ENCODE measurements at places on chromosomes 3 and 15.

DNA sequence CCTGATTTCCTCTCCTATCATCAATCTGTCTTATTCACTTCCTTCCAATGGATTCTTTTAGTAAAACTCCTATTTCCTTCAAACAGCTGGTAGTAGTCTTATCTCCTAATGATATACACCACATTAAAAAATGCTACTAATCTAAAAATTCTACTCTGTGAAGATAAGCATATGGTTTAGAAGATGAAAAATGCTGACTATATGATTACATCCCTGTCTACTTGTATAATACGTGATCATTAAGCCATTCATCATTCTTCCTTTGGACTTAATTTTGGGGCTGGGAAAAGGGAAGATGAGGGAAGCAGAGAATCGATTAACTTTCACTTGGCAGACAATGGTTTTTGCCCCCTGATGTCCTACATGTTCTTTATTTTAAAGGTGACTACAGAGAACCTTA lies 453.1 kb downstream of the NSUN3 start:
- no peak for DNase-seq

- DNase-seq, result no peak
These were observed 108.5 kb downstream of the SAMMSON start for GRCh38 chr3:70108072-70108471.

- DNase-seq, result no peak
These were observed 38.5 kb upstream of the POLR2M start for GRCh38 chr15:57668016-57668415.

- DNase-seq, result no peak
These were observed 87.2 kb downstream of the B3GALNT1 start for GRCh38 chr3:161017971-161018370.

- DNase-seq, result no peak
These were observed 1.0 kb upstream of the MELTF start for GRCh38 chr3:197030379-197031314.

DNA sequence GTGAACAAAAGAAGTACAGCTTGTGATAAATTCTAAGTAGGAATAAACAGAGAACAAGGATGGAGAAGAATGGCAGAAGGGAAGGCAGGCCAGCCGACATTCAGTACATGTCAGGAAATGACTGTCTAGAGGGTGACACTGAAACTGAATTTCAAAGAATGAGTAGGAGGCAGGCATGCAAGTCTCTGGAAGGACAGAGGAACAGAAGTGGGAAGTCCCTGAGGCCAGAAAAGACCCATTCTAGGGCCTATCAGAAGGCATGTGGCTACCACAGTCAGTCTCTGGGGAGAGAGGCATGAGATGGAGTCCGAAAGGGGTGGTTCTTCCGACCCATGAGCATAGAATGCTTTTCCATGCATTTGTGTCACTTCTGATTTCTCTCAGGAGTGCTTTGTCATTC lies 243.5 kb upstream of the UBE2E2 start:
- DNase-seq, result no peak

GRCh38 chr15:78192826-78193594 lies 41.4 kb downstream of the ACSBG1 start:
- DNase-seq, result no peak

- no peak for DNase-seq
These were observed 10.8 kb upstream of the GRIP2 start for GRCh38 chr3:14550651-14551611.

GRCh38 chr3:72903004-72903403 lies 15.2 kb downstream of the GXYLT2 start:
- no peak for DNase-seq

DNA sequence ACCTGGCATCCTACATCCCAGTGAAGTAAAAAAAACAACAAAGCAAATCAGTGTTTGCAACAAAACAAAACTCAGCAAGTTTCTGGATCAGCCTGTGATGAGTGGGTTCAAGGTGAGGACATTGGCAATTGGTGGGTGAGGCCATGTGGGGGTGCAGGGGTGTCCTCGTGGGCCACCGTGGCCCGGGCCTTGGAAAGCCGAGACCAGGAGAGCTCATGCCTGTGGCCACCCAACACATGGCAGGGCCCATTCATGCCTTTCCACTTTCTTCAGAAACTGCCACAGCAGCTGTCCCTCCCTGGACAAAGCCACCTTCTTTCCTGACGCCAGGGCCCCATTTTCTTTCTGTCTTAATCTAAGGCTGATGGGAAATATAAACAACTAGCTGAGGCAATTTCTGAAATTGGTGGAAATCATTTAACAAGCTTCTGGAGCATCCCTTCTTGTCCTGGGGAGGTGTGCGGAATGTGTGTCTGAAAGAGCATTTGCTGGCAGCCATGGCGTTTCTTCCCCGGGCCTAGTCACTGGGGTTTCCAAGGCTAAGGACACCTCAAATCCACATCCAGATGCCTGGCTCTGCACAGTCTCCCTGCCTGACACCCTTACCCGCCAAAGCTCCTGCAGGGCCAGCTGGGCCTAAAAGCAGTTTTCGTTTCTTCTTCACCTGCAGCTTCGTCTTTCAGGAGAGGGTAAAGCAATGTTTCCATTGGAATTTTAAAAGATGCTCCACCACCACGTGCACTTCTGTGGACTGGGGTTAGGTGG lies 34.1 kb upstream of the SFMBT1 start:
- DNase-seq, result no peak

- DNase-seq, result no peak
These were observed 63.5 kb downstream of the MESD start for GRCh38 chr15:80926126-80926525.

DNA sequence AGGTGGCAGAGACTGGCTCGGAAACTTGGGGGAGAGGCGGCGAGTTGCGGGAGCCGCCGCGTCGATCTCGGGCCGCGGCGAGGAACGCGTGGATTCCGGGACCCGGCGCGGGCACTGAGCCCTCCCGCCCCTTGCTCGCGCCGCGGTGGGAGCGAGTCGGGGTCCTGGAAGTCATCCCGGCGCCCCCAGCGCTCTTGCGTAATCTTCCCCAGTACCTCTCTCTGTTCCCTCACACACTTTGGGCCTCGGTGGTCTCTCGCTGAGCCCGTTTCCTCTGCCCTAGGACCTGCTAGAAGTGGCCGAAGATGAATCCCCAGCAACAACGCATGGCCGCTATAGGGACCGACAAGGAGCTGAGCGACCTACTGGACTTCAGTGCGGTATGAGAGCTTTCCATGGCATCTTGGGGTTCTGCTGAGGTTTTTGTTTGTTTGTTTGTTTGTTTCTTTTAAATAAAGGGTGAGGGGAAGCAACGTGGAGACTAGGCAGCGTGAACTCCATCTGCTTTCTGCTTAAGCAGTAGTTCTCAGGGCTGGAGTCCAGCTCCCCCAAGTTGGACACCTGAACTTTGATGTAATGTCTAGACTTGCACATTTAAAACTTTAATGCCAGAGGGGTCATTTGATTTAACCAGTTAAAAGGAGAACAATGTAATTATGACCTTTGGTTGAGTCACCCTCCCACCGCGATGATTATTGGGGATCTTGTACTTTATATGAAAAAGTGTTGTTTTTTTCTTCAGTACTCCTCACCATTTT lies 1.3 kb downstream of the TCF12 start:
- peak; percentile 3 for DNase-seq

DNA sequence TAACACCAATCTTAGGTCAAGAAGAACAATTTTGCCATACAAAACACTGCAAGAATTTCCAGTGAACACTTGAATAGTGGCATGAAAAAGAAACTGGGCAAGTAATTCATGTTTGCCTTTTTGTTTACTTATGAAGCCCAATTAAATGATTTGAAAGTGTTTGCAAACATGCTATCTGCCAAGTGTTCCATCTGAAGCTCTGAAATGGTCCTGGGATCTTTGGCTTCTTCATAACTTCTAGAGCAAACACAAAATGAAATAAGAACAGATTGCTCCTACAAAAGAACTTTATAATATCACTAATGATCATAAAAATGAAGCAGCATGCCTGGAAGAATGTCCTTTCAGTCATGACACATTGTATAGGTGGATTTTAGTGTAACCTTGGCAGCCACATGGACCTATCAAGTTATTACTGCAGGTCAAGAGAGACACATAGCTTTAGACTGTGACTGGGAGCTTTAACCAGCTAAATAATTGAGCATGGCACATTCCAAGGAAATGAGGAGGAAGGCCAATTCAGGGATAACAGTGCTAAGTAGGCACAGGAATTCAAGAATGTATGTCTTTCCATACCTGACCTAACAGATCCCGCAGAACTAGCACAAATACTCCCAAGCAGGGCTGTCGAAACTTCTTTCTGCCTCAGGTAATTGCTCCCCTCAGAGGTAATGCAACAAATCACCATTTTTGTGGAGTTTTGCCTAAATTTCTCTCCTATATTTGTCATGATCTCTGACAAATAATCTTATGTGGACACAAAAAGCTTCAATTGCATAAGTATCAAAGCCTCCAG lies 144.6 kb downstream of the DUT start:
- no peak for DNase-seq

- no peak for DNase-seq
These were observed 9.7 kb downstream of the APH1B start for GRCh38 chr15:63287109-63287508.

GRCh38 chr3:194282436-194283122 lies 68.5 kb downstream of the CPN2 start:
- no peak for DNase-seq

GRCh38 chr3:129238945-129239705 lies 10.3 kb upstream of the COPG1 start:
- DNase-seq, result no peak

DNA sequence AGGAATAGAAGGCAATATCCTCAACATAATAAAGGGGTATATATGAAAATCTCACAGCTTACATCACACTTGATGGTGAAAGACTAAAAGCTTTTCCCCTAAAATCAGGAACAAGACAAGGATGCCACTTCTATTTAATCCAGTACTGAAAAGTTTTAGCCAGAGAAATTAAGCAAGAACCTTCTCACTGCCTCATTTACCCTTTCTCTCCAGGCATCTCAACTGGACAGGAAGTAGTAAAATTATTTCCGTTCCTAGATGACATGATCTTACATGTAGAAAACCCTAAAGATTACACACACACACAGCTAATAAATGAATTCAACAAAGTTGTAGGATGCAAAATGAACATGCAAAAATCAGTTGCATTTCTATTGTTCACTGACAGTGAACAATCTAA lies 11.2 kb downstream of the SCAP start:
- DNase-seq, result no peak

DNA sequence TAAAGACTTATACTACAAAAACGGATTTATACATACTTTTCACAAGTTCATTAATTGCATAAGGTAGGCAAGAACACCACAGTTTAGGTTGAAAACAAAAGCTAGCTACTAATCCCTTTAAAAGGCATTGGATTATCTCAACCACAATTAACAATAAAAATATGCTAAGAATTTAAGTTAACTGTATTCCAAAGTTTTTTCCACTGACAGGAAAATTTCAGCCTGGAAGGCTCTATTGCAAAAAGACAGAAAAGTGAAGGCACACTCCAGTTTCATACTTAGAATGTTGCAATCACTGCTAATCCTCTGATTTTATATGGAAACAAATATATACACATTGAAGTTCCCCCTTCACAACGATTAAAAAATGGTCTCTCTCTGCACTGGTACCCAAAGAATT lies 71.5 kb downstream of the TJP1 start:
- DNase-seq, result no peak

DNA sequence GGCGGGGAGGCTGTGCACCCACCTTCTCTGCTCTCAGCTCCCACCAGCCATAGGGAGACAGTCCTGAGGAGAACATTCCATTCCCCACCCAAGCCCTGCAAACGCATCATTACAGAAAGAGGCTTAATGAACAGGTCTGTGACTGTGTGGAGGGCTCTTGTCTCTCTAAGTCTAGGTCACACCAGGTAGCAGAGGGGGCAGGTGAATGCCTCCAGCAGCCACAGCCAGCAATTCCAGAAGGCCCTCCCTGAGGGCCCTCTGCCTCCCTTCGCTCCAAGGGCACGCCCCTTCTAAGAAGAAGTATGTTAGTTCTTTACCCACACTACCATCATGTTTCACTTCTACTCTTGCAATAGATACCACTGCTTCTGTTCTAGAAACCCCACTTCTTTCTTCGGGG lies 217.5 kb upstream of the BHLHE40 start:
- DNase-seq, result no peak

DNA sequence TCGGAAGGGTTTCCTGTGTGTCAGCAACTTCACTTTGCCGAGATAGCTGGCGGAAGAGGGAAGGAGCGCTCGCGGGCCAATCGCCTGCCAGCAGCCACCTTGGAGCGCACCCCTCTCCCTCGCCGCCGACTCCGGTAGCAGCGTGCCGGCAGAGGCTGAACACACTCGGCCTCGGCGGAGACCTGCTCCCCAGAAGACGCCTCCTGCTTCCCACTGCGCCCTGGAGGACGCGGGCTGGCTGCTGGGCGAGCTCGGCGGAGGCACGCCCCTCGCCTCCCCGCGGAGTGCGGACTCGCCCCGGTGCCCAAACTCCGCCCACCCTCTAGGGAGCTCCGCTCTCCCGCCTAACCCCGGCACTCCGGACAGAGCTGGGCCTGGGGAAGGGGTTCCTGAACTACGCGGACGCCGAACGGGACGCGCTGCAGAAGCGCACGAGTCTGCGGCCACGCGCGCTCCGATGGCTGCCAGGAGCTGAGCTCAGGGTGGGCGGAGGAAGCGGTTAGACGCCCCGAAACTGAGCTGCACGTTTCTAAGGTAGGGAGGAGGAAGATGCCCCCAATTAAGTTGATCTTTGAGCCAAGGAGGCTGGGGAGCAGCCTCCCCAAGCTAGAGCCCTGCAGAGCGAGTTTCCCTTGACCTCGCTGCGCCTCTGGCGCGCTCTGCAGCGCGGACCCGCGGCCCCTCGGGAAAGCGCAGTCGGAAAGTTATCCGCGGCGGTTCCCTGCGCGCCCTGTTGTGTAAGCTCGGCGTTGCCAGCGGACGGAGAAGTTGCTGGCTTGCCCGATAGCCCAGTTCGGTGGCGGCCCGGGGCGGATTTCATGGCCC lies at the start of gene P2RY1:
P2RY1 (plus strand) TSS at position 356 of the 825 bp plus-strand sequence. CDS start 652 bp downstream, outside the sequence.
- peak; percentile 6 for DNase-seq

GRCh38 chr15:71080166-71080565 lies 35.1 kb upstream of the THSD4 start:
- no peak for DNase-seq

- DNase-seq, result no peak
These were observed 41.5 kb downstream of the SAXO2 start for GRCh38 chr15:82303956-82304777.

GRCh38 chr3:35141406-35141805 lies 497.9 kb upstream of the ARPP21 start:
- no peak for DNase-seq

DNA sequence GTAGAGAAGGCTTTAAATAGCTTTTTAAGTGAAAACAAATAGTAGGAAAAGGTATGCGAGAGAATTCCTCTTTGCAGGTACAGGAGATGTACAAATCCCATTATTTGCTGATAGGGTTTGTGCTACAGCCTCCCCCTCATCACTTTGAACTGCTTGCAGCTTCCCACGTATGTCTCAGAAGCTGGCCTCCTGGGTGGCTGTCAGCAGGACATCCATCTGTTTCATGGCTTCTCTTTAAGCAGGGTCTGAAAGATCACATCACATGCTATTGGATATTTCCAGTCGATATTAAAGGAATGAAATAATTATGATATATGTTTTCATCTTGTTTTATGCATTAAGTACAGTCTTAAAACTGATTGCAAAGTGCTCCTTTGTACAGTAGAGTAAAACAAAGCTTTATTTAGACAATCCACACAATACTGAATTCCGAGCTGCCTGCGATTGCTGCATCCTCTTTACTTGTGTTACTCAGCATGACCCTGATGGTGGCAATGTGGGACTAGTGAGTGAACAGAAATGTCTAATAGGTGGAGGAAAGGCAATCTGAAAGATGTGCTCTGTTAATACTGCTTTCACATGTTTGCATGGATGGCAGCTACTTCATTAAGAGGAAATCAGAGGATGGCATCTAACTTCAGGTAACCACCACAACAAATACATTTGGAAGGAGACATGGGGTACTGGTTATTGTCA lies 930.6 kb upstream of the SEMA6D start:
- no peak for DNase-seq
